ENCODE measurements at places on chromosomes 4 and X.

- no peak for DNase-seq
Observed at GRCh38 chr4:87746001-87746400, 53.4 kb upstream of the IBSP start.

DNA sequence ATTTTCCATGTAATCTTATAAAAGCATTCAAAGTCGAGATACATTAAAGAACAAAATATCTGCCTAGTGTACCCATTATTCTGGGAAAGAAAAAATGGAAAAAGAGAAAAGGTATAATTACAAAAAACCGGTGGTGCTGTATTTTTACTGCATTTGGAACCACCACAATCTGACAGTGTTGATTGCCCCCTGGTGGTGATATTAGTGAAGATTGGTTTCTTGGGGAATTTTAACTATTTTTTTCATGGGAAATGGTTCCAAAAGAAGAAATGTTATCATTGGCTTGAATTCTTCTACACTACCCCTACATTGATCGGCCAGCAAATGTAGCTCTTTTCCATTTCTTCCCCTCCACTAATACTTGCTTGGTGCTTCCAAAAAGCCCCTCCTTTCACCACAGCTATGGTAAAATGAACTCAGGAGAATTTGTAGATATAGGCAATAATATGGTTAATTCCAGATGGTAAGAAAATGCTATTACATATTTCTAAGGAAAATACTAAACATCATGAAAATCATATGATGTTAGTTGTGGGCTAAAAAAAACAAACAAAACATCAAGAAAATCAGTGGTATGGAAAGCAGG, 50.0 kb downstream of the COX18 start:
- DNase-seq, result no peak

DNA sequence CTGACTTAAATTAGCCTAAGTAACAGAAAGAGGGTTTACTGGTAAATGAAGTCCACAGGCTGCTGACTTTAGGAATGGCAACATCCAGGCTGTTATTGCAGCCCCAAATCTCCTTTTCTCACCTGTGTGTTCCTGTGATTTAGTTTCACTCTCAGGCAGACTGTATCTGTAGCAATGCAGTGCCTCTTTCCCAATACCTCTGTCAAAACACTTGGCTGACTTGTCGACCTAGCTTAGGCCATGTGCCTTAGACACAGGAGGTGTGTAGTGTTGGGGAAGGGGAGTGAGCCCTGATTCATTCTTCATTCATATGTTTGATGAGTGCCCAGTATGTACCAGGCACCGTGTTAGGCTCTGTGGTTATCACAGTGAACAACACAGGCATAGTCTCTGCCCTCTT, 46.9 kb downstream of the JADE3 start:
- no peak for DNase-seq

DNA sequence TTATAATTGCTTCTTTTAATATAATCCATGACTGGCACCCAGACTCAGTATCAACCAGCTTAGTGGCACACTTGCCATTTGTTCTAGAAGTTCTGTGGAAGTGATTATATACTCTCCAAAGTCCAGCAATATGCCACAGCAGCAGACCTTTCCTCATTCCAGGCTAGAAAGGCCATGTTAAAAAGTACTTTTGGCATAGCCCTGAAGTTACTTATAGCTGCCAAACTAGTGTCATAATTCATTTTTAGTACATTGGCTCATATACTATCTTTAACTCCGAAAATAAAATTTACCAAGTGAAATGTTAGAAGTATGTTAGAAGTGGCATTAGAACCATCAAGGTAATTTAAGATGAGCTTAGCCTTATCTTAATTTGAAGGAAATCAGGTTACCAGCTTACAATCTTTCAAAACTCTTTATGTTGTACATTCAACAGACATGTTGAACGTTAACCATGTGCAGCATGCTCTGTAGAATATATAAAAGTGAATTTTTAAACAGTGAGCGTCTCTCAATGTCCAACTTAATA, 714.2 kb upstream of the LCORL start:
- no peak for DNase-seq

DNA sequence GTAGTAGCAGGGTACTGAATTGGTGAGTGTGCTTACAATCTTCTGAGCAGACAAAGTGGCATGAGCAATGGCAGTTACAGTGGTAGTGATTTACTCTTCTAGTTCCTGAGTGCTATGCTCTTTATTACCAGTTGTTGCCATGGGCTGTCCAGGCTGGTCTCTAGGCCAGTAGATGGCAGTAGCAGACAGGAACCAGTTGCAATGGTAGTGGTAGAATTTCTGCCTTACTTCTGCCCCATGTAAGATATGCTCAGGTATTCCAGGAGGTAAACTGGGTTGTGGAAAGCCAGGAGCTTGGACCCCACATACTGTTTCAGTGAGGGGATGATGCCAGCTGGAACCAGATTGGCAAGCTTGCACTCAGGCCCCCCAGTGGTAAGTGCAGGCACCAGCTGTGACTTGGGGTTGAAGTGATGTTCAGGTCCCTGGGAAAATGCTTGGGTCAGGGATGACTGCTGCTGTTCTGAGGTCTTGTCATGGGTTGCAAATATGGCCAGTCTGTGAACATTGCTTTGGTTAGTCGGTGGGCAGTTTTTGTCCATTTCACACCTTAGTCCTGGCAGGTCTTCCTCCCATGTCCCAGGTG, 63.0 kb upstream of the ZXDB start:
- no peak for DNase-seq

DNA sequence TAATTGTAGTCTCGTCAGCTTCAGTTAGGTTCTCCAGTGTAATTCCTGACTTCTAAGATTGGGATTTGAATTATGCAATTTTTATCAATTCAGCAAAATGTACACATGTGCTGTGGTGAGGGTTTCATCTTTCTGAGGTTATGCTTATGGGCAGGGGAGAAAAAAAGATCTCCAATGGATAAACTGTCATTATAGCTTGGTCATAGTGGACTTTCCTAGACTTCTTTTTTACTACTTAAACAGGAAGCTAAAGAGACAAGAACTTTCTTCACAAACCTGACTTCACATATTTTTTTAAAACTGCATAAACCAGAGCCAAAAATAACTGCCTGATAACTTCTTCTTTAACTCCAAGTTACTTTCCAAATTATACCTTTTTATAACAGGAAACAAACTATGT, 21.7 kb upstream of the SPP1 start:
- no peak for DNase-seq

DNA sequence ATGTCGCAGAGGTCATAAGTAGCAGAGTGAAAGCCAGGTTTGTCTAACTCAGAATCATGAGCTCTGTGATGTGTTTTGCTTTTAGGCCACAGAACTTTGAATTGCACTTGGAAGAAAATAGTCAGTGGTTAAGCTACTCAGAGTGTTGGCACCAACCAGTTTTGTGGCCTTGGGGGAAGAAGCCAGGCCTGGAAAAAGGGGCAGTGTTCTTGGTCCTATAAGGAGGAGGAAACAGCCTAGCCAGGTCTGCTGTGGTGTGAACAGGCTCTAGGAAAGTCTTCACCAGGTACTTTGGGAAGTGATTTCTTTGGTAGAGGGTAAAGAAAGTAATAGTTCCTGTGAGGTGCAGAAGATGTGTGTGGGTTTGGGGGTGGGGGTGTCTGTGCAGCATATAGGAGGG, 49.2 kb downstream of the FHIP1A start:
- DNase-seq, result no peak

DNA sequence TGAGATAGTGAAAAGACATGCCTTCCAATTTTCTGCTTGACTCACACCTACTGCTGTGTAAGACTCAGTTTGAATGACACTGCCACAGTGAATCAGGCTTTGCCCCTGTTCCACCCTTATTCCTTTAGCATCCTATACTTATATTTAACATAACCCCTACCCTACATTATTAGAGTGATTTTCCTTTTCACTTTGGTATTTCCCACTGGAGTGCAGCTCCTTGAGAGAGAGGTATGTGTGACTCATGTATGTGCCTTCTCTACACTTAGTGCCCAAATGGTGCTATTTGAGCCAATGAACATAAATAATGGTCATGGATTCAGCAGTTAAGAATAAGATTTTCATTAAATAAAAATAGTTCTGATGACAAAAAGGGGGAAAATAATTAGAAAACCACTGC, 69.5 kb downstream of the RRAGB start:
- no peak for DNase-seq

DNA sequence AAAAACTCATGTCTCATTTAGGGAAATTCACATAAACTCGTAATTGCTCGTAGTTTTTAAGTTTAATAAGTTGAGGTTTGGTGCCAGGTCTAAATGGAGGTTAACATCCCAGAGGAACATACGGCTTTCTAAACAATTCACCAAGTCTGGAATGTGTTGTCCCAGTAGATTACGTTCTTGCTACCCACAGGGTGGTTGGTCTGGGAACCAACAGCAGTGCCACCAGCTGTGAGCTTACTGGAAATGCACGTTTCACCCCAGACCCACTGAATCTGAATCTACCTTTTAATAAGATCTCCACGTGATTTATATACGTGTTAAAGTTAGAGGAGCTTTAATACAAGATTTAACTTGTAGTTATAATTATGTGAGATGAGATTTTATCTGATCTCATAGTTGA, 134.3 kb downstream of the BMPR1B start:
- DNase-seq, result no peak

DNA sequence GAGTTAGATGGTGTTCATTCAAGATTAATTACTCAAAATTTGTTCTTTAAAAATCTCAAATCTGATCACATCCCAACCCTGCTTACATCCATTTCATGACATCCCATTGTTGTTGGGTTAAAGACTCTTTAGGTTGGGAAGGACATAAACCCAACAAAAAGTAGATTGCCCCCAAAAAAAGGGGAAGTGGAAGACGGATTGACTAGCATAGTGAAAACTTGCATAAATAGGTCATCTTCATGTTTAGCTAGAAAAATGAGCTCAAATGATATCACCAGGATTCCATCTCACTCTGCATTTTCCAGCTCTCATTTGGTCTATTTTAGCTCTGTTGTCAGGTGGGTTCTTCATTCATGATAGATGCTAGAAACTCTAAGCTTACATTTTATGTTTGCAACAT, 18.5 kb upstream of the TET2 start:
- DNase-seq, result no peak

DNA sequence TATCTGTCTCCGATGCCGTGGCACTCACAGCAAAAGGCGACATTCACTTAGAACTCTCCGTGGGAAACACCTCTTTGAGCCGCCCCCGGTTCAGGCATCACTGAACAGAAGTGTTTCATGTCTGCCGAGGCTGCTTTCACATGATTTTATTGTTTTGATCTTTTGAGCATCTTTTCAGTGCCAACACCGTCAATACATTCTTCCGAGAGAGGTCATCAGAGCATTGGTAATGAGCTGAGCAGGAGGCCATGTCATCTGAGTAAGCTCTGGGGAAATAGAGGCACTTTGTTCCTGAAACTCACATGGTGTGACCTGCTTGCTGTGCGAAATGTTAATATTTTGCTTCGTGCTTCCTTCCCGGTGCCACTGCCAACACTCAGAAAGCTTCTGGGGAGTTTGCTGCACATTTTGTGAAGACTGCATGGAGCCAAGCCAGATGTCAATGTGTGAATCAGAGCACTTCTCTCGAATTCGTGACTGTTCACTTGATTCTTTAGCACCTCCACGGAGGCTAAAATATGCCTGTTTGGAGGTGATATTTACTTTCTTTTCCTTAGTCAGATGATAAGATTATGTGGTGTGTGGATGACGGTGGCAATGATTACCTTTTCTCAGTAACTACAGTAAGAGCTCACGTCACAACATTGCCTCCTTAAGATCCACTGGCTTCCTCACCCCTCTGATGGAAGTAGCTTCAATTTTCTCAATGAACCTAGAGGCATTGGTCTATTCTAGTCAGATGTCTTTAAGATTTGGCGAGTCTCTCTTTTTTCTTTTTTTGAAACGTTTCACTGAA, 222.3 kb upstream of the HS3ST1 start:
- DNase-seq, result no peak

- DNase-seq, result no peak
Observed at GRCh38 chr4:76200771-76201231, 12.8 kb downstream of the SCARB2 start.

DNA sequence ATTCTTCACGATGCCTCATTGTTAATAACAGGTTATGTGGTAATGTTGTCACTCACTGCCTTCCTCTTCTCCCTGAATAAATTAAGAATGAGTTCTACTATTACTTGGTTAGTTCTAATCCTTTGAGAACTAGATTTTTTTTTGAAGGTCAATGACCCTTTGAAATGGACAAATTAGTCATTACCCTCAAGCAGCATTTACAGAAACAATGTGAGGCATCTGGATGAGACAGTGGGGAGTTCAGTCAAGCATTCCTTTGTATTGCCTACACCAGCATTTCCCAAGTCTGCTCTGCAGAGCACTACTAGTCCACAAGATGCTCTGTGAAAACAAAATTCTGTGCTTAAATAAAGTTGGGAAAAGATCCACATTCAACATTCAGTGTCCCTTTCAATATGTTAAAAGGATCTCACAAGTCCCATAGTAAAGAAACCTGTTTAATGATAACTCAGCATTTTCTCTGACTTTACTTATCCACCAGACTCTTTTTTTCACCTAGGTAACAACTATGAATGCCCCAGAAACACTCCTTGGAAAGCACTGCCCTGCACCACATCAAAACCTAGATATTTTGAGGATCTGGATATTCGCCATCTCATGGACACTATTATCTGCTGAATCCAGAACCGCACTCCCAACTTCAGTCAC, 60.6 kb downstream of the CHRDL1 start:
- no peak for DNase-seq

DNA sequence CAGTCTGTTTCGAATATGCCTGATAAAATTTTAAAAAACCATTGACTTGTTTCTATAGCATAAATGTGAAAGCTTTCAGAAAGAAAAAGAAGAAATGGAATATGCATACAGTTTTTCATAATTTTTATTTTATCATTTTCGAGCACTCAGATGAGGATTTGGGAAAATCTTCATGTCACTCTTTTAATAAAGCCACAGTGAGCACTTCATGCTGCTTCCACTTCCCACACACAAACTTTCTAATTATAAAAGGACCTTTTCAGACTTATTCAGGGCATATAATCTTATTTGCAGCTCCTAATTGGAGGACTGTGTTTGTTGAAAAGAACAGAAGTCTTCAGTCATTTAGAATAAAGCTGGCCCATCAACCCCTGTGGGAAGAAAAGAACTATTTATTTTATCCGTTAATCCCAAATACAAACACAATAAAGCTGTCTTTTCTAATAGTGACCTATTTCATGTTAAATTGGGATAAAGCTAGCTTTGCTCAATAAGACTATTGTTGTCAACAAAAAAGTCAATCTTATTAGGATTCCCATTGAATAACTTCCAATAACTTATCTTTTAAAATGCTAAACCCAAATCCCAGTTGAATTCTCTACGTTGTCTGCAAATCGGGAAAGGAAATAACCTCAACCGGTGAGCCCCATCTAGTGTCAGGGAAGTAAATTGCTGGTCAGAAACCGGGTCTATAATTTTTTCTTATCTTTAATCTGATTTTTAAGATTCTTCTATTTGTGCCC, 211.5 kb downstream of the PDGFRA start:
- no peak for DNase-seq

Data from esophagus squamous epithelium (tissue), 5 donors.